Heart left ventricle (tissue), 16 donors: ENCODE measurements at places on chromosomes 5 and 9. TPM values are rescaled to one million over a fixed set of nuclear protein-coding genes. Genes with fewer than 3 reads are reported as not detected.

- no peak overlapping the region for H3K27ac ChIP-seq
- H3K4me3 ChIP-seq, result no peak overlapping the region
- no peaks in the 10 kb centered on the region for H3K27me3 ChIP-seq
- H3K4me1 ChIP-seq, result no peaks in the 10 kb centered on the region
- H3K36me3 ChIP-seq, result no peaks in the 10 kb centered on the region
Measured at GRCh38 chr9:1129382-1129781, 79.2 kb downstream of the DMRT2 start.

- DNase-seq, result no peak
- H3K27ac ChIP-seq, result no peak overlapping the region
- H3K4me1 ChIP-seq, result no peaks in the 10 kb centered on the region
- no peaks in the 10 kb centered on the region for H3K36me3 ChIP-seq
Measured at GRCh38 chr9:87406543-87407166, 91.0 kb upstream of the DAPK1 start.

DNA sequence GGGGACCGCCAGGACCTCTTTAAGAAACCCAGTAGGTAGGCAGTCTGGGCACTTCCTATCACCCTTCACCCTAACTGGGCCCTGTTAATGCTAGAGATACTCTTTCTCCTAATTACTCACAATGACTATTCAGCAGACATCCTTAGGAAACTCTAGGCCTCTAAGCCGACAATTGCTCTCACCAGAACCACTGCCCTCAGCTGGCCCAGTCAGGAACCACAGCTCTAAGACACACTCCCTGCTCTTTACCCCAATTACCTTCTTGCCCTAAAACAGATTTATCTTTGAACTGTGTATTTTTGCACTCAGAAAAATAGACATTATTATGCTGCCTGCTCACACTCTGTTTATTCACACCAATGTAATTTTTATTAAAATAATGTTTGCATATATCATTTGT lies 432.6 kb upstream of the SLC30A5 start:
- no peaks in the 10 kb centered on the region for H3K36me3 ChIP-seq
- H3K4me3 ChIP-seq, result no peak overlapping the region
- DNase-seq, result no peak
- no peaks in the 10 kb centered on the region for H3K27me3 ChIP-seq
- no peaks in the 10 kb centered on the region for H3K4me1 ChIP-seq
- H3K27ac ChIP-seq, result no peak overlapping the region

DNA sequence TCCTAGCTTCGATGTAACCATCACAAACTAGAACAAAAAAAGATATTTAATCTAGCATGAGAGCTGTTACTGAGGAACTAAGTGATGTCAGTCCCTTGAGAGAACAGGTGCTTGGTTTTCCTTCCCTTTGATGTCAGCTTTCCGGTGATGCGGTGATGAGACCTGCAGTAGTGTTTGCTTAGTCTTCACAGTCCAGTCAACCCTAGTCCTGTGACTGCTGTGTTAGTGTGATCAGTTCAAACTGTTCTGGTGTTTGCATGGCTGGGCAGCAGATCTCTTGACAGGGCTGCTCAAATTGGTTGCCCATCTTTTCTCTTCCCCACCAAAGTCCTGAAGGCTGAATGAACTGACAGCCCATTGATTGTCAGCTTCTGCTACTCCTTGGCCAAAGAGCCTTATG lies 608.6 kb upstream of the DAB2 start:
- no peak overlapping the region for H3K27ac ChIP-seq
- no peaks in the 10 kb centered on the region for H3K4me1 ChIP-seq
- H3K27me3 ChIP-seq, result no peaks in the 10 kb centered on the region
- H3K4me3 ChIP-seq, result no peak overlapping the region
- H3K36me3 ChIP-seq, result no peaks in the 10 kb centered on the region

GRCh38 chr5:172064358-172064757 lies 57.9 kb upstream of the FBXW11 start:
- peaks cover 56% of the 10 kb centered on the region for H3K36me3 ChIP-seq
- no peak for DNase-seq
- H3K4me3 ChIP-seq, result no peak overlapping the region
- no peak overlapping the region for H3K27ac ChIP-seq
- no peaks in the 10 kb centered on the region for H3K4me1 ChIP-seq

DNA sequence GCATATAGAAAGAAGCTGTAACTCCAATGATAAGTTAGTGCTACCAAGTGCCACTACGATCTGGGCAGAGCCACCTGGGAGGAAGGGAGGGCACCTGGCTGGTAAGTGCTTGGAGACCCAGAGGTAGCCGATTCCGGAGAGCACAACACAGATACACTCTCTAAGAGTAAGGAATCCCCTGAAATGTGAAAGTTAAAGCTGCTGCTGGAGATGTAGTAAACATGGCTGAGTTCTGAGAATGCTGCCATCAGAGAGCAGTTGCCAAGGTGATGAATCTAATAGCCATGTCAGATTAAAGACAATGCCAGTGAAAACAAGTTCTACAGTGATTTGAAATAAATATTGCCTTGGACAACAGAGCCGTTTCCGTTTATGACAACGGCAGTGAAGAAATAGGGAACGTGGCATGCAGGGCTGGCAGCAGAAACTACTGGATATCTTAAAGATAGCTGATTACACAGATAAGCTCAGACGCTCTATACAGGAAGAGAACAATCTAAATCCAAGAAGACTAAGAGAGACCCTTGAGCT lies 561.2 kb upstream of the C9orf72 start:
- H3K4me3 ChIP-seq, result no peak overlapping the region
- H3K27me3 ChIP-seq, result no peaks in the 10 kb centered on the region
- no peaks in the 10 kb centered on the region for H3K36me3 ChIP-seq
- no peak for DNase-seq

DNA sequence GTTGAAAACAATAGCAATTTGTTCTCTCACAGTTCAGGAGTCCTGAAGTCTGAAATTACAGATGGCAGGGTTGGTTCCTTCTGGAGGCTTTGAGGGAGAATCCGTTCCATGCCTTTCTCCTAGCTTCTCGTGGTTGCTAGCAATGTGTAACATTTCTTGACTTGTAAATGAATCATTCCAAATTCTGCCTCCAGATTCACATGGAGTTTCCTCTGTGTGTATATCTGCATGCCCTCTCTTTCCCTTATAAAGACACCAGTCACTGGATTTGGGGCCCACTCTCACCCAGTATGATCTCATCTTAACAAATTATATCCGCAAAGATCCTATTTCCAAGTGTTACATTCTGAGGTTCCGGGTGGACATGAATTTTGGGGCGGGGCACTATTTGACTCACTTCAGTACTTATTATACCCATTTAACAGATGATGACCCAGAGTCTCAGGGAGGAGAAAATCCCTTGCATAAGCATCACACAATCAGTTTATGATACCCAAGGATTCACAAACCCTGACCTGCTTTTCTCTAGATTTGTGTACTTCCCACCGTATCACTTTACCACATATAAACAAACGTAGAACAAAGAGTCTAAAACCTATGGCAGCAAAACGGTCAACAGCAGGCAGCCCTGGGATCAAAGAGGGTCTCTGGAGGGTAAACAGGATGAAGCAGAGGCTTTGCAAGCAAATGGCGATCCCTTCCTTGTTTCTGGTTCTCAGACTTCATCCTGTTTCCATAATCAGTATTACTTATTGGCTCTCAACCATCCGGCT lies 93.7 kb downstream of the C9orf152 start:
- DNase-seq, result no peak
- H3K36me3 ChIP-seq, result peaks cover 2% of the 10 kb centered on the region
- peaks cover 70% of the 10 kb centered on the region for H3K4me1 ChIP-seq
- no peaks in the 10 kb centered on the region for H3K27me3 ChIP-seq
- no peak overlapping the region for H3K4me3 ChIP-seq

GRCh38 chr5:124394700-124395245 lies 351.7 kb downstream of the ZNF608 start:
- DNase-seq, result no peak
- no peaks in the 10 kb centered on the region for H3K27me3 ChIP-seq
- H3K27ac ChIP-seq, result no peak overlapping the region
- H3K4me1 ChIP-seq, result peaks cover 8% of the 10 kb centered on the region

DNA sequence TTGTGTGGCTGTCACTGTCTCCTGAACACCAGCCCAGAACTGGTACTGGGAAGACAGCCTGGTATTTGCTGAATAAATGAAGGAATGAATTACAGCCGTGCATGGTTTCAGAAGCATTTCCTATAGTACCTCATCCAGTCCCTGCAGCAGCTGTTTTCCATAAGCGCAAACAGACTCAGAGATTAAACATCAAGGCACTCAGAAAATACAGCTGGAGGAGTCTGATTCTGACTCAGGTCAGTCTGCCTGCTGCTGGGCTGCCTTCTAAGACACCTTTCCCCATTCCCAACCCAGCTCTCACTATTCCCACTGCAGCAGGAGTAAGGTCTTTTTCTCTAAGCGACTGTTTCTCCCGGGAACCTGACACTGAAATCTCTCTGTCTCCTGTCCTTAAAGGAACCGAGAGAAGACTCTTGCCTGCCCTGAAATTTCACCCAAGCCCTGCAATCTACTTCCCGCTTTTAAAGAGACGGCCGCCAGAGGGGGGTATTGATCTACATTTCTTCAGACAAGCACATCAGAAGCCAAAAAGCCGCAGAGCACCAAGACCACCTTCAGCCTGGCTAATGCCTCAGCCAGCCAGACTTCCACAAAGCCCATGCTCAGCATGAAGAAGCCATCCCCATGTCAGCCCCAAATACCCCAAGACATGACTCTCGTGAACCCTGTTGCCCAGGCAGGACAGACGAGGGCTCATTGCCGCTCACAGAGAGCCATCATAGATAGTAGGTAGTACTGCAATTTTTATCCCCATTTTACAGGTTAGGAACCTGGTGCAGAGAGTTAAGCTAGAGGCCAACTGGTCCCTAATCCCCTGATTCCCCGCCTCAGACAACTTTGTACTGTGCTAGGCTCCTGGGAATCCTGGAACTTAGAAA lies 5.4 kb upstream of the FOXI1 start:
- H3K4me1 ChIP-seq, result no peaks in the 10 kb centered on the region
- H3K27ac ChIP-seq, result no peak overlapping the region
- H3K27me3 ChIP-seq, result no peaks in the 10 kb centered on the region
- H3K36me3 ChIP-seq, result no peaks in the 10 kb centered on the region

GRCh38 chr5:41738710-41739354 lies 131.4 kb downstream of the OXCT1 start:
- no peak for DNase-seq
- H3K4me1 ChIP-seq, result no peaks in the 10 kb centered on the region
- no peak overlapping the region for H3K27ac ChIP-seq
- no peak overlapping the region for H3K4me3 ChIP-seq

DNA sequence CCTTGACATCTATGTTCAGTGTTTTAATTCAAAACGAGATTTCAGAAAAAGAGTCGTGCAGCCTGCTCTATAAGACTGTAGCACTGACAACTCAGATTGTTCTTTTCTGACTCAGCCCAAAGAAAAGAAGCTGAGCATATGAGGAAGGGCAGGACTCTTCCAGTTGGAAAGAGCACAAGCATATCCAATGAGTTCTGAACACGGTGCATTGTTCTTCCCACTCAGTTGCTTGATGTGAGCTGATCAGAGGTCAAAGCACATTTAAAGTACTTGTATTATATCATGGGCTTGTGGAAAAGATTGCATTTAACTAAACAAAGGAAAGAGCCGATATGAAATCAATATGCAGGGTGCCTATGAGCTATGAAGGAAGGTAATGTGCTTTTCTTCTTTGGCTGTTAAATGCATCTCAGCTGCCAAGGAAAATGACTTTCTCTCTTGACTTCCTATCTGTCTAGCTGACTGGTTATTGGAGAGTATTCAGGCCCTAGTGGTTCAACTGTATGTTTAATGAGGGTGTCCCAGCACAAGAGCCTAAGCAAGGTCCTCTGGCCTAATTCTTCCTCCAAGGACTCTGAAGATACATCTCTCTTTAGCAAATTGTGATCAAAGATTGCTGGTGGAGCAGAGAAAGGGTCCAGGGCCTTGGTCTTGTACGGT lies 226.6 kb upstream of the PPP1R2B start:
- peaks cover 17% of the 10 kb centered on the region for H3K4me1 ChIP-seq
- H3K36me3 ChIP-seq, result no peaks in the 10 kb centered on the region
- no peaks in the 10 kb centered on the region for H3K27me3 ChIP-seq
- no peak overlapping the region for H3K27ac ChIP-seq

- no peaks in the 10 kb centered on the region for H3K4me1 ChIP-seq
- H3K27ac ChIP-seq, result no peak overlapping the region
- no peak overlapping the region for H3K4me3 ChIP-seq
- H3K36me3 ChIP-seq, result no peaks in the 10 kb centered on the region
- no peak for DNase-seq
Measured at GRCh38 chr5:117177302-117177701, 602.7 kb upstream of the SEMA6A start.

DNA sequence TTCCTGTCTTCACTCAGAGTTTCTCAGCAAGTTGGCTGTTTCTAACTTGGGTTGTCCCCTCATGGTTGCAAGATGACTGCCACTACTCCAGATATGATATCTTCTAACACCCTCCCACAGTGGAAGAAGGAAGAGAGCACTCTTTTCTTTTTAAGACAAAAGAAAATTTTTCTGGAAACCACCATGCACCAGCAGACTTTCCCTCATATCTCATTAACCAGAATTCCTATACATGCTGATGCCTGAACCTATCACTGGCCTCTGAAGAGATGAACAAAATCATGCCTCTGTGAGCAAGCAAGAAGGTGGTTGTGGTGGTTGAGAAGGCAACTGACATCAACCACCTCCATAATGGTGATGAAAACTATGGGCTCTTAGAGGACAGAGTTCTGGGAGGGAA lies 56.8 kb downstream of the FEM1C start:
- no peak for DNase-seq
- no peaks in the 10 kb centered on the region for H3K4me1 ChIP-seq
- no peak overlapping the region for H3K27ac ChIP-seq
- no peaks in the 10 kb centered on the region for H3K36me3 ChIP-seq
- H3K4me3 ChIP-seq, result no peak overlapping the region

- peaks cover 43% of the 10 kb centered on the region for H3K4me1 ChIP-seq
- peaks cover 3% of the 10 kb centered on the region for H3K36me3 ChIP-seq
- H3K4me3 ChIP-seq, result peak overlapping the region; percentile 86
Measured at GRCh38 chr9:89606624-89607311, 2.0 kb downstream of the GADD45G start.

DNA sequence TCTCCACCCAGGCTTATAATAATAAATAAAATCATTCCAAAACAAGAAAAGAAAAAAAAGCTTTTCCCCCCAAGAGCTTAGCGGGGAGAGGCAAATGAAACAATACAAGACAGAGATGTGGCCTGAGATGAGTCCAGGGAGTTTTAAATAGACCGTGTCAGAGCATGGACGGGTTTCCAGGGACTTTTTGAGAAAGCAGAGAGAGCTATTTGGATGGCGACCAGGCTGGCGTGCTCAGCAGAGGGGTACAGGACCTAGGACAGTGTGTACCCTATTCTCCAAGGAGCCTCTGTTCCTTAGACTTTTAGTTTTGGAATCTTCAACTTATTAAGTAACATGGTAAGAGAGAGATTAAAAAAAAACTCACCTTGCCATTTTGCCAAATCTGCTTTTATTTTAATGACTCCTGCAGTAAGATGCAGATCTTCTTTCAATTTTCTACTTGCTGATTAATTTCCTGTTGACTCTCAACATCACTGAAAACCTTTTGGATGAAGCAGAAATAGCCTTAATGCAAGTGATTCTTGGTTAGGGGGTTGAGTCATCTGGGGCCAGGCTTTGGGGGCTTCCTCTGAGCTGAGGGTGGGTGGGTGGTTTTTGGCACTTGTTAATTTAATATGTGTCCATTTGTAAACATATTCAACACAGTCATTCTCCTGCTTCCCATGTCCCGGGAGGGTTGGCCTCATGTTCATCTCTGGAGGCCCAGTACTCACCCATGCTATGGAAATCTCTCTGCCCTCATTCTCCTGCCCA lies 49.6 kb upstream of the OSMR start:
- H3K27me3 ChIP-seq, result no peaks in the 10 kb centered on the region
- H3K36me3 ChIP-seq, result no peaks in the 10 kb centered on the region
- peaks cover 35% of the 10 kb centered on the region for H3K4me1 ChIP-seq
- H3K4me3 ChIP-seq, result no peak overlapping the region

TAS2R1 gene
- not detected for total RNA-seq

PCAT7 gene
- total RNA-seq, result not detected

KCNIP1 gene
- total RNA-seq, result not detected

GAS1 gene
- 11.4 TPM for total RNA-seq

FOXI1 gene
- total RNA-seq, result not detected

SLC1A3 gene
- 70.1 TPM for total RNA-seq

WDR31 gene
- 8.1 TPM for total RNA-seq
